HT-29 (cell line): ENCODE measurements at places on chromosomes 2 and 18. TPM values are rescaled to one million over a fixed set of nuclear protein-coding genes. Genes with fewer than 3 reads are reported as not detected.

RBM44 gene
- total RNA-seq, result 0.08 and 0.13 TPM in 2 replicates

KLHL30 gene
- 1.1 and 1.7 TPM in 2 replicates for total RNA-seq

CRACDL gene
- 7.6 and 9.5 TPM in 2 replicates for total RNA-seq

NTSR2 gene
- not detected in 2 replicates for total RNA-seq

GMPPA gene
- total RNA-seq, result 68.2 and 84.5 TPM in 2 replicates

RGPD8 gene
- total RNA-seq, result 2.5 and 3.3 TPM in 2 replicates

ARL4C gene
- total RNA-seq, result 1.5 and 2.1 TPM in 2 replicates

NEDD4L gene
- 78.2 and 83.9 TPM in 2 replicates for total RNA-seq

CDH20 gene
- not detected in 2 replicates for total RNA-seq

CHRND gene
- not detected in 2 replicates for total RNA-seq

MEMO1 gene
- total RNA-seq, result 32.6 and 42.2 TPM in 2 replicates

SNRNP27 gene
- 19.2 and 22.4 TPM in 2 replicates for total RNA-seq

HAAO gene
- not detected in 2 replicates for total RNA-seq

IL18R1 gene
- total RNA-seq, result 0.05 TPM in 1 of 2 replicates, not detected in the other

ATP6V1B1 gene
- 32.8 and 43.9 TPM in 2 replicates for total RNA-seq

MAP3K19 gene
- total RNA-seq, result not detected in 2 replicates

GAREM1 gene
- total RNA-seq, result 5.0 and 5.6 TPM in 2 replicates

PTH2R gene
- total RNA-seq, result not detected in 2 replicates

SLC4A5 gene
- 0.36 TPM in 1 of 2 replicates, not detected in the other for total RNA-seq

KLHL14 gene
- total RNA-seq, result not detected in 2 replicates

GKN2 gene
- not detected in 2 replicates for total RNA-seq

PPP1R1C gene
- 0.13 TPM in 1 of 2 replicates, not detected in the other for total RNA-seq

AGXT gene
- 1.6 and 3.0 TPM in 2 replicates for total RNA-seq

DLX1 gene
- total RNA-seq, result 0.08 and 0.18 TPM in 2 replicates

GRP gene
- total RNA-seq, result not detected in 2 replicates

TET3 gene
- 11.7 and 13.3 TPM in 2 replicates for total RNA-seq

TUBB8B gene
- total RNA-seq, result not detected in 2 replicates

FRZB gene
- 0.15 and 0.21 TPM in 2 replicates for total RNA-seq

ARMC9 gene
- total RNA-seq, result 26.2 and 29.7 TPM in 2 replicates

GKN1 gene
- total RNA-seq, result not detected in 2 replicates
